ENCODE measurements at places on chromosomes 5 and 9.

- DNase-seq = no peak
Observed at GRCh38 chr9:136182850-136183422, 22.0 kb downstream of the LHX3 start.

DNA sequence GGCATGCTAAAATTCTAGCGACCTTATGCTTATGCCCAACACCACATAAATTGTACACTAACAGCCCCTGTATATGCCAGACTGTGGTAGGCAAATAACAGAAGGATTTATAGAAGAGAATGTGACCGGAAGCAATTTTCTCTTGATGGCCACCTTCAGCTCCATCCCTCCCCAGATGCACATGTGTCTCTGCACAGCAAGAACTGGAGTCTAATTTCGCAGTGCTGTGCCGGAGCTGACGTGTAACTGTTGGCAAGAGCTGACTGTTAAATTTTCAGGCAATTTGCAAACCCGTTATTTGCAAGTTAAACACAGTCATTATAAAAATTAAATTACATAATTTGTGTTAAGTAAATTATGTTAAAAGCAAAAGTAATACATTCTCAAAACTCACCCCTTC, 48.4 kb downstream of the PCA3 start:
- no peak for DNase-seq

- no peak for DNase-seq
Observed at GRCh38 chr5:14245132-14245925, 102.2 kb downstream of the TRIO start.

GRCh38 chr9:111360881-111361280, 30.9 kb upstream of the OR2K2 start:
- DNase-seq = no peak

DNA sequence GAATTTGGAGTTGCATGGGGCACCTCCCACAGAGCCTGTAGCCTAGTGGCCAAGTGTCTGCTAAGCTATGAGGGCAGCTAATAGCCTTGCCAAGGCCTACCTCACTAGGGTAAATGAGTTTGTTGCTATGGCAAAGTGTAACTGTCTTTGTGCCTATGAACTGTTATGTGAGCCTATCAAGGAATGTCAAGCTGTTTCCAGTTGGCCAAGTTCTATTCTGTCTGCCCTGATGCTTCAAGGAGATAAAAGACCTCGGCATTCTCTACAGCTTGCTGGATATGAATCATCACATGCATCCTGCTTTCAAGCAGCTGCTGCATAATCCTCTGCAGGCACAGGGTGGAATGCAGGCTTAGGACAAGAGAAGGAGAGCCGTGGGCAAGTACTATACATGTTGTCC, 69.8 kb upstream of the CCDC112 start:
- DNase-seq = no peak

GRCh38 chr5:173778784-173779304, 109.3 kb upstream of the CPEB4 start:
- no peak for DNase-seq

DNA sequence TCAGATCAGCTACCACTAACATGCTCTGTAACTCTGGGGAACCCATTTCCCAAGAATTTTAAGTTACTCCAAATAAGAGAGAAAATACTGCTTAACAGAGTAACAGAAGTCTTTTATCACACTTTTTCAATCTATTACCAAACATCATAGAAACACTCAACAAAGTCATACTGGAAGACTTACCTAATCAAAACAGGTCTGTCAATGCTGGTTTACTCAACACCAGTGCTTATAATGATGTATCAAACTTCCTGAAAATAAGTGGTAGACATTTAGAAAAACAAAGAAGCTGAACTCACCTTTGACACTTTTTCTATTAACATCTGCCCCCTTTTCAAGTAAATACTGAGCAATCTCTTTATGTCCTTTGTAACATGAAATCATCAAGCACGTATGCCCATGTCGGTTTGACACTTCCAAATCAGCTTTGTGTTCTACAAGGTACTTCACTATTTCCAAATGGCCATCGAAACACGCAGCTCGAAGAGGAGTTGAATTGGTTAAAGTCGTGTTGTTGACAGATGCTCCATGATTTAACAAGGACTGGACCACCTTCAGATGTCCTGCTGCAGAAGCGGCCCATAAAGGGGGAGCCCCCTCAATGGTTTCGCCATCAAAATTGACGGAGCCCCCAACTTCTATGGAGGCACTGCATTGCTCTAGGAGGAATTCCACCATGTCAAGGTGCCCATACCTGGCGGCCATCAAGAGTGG, 1.8 kb downstream of the FEM1C start:
- no peak for DNase-seq

- no peak for DNase-seq
Observed at GRCh38 chr5:72295539-72295938, 24.5 kb downstream of the MRPS27 start.

- DNase-seq = no peak
Observed at GRCh38 chr9:6870650-6871477, 113.1 kb downstream of the KDM4C start.

- DNase-seq = no peak
Observed at GRCh38 chr9:81492710-81493447, 196.5 kb downstream of the TLE1 start.

GRCh38 chr5:83321483-83322055, 150.0 kb upstream of the VCAN start:
- no peak for DNase-seq

DNA sequence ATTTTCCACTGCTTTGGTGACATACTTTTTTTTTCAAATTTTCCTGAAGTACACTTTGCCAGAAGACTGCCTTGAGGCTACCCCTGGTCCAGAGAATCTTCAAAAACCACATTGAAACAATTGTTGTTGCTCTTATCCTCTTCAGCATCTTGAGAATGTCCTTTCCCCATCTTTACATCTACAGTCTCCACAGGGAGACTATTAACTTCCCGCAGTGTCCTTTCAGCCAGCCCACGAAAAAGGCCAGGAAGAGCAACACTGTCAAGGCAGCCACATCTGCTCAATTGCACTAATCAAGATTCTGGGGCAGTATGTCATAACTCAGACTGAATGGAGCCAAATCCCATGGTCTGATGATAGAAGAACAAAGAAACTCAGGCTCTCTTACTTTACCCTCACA, 148.3 kb downstream of the ENC1 start:
- DNase-seq = no peak

- DNase-seq = no peak
Observed at GRCh38 chr5:166503506-166503905, 1787.9 kb upstream of the WWC1 start.

GRCh38 chr9:27124151-27124550, 15.1 kb downstream of the TEK start:
- no peak for DNase-seq

DNA sequence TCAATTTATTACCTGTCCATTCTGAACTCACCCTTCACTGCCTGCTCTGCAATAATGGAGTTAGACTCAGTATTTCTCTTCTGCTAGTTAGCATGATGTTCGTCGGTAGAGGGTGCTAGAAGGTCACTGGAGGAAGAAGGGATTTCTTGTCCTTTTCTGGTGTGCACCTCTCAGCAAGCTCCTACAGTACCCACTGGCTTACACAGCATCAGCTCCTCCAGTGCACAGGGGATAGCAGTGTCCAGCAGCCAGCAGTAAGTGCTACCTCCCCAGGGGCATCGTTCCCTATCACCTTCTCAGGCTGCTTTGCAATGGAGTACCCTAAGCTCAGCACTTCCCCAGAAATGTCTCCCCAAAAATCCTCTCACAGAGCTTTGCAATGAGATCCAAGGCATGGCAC, 45.9 kb upstream of the APC start:
- no peak for DNase-seq

DNA sequence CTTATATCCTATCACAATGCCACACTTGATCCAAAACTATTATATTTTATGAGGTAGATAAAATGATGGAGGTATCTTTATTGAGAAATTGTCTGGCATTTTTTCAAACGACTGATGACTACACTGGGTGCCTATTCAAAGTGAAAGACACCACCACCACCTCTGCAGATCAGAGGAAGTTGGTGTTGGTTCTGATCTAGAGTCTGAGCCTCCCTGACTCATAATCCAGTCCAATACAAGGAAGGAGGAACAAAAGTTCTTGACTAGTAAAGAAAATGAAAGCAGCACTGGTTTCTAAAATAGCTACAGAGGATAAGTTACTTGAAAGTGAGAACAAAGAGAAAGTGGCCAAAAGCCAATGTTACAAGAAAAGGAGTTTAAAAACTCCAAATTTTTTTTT, 139.9 kb downstream of the RFX3 start:
- DNase-seq = peak; percentile 24

- no peak for DNase-seq
Observed at GRCh38 chr5:39360471-39361111, 3.7 kb downstream of the C9 start.

DNA sequence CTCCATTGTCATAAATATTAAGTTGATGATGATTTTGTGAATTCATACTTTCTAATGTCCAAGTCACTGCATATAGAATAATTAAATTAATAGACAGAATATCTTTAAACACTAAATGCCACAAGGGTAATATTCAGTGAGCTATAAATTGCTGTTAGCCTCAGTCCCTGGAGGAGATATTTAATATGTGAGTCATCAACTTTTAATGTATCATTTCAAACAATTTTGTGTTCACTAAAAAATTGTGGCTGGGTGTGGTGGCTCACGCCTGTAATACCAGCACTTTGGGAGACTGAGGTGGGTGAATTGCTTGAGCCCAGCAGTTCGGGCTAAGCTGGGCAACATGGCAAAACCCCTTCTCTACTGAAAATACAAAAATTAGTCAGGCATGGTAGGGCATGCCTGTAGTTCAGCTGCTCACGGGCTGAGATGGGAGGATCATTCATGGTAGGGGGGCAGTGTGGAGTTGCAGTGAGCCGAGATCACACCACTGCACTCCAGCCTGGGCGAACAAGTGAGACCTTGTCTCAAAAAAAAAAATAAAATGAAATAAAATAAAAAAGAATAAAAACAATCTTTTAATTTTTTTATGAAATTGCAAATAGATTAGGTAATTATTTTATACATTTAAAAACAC, 717.3 kb upstream of the CHD1 start:
- DNase-seq = no peak

GRCh38 chr5:9196403-9197227, 349.3 kb downstream of the SEMA5A start:
- no peak for DNase-seq

GRCh38 chr5:80059354-80059980, 24.3 kb downstream of the THBS4 start:
- DNase-seq = no peak

DNA sequence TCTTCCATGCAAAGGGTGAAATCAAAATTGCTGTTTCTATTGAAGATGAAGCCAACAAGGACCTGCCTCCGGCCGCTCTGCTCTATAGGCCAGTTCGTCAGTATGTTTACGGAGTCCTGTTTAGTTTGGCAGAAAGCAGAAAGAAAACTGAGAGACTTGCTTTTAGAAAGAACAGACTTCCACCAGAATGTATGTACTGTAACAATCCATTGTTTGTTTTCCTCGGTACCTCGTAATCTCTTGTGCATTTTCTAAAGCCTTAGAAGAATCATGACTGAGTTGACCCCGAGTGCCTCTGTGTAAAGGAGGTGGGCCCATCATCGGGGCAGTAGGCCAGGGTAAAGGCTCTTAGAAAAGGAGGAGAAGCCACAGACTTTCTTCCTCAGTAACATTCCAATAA, 44.2 kb upstream of the PHF2 start:
- no peak for DNase-seq

DNA sequence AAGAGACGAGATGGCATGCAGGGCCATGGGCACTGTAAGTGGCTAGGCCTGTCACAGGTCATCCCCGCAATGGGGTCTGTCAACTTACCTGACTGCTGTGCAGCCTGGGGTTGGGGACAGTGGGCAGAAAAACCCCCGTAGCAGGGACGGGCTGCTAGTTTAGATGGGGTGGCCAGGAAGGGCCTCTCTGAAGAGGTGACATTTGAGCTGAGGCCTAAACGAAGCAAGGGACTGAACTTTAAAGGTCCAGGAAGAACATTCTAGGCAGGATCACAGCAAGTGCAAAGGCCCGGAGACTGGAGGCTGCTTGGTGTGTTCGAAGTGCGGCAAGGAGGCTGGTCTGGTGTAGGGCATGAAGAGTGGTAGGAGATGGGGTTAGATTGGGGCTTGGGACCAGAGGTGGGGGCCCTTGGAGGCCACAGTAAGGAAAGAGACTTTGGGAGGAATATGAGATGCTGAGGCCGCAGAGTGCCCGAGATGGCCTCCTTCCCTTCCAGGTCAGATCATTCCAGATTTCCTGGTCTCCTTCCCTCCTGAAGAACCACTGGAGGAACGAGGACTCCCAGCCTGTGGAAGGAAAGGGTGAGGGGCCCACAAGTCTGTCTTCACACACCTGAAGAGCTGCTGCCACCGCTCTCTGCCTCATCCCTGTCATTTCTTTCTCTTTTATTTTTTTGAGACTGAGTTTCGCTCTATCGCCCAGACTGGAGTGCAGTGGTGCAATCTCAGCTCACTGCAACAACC, 37.9 kb upstream of the SH3PXD2B start:
- no peak for DNase-seq

GRCh38 chr5:128304088-128304487, 220.5 kb downstream of the SLC12A2 start:
- no peak for DNase-seq

DNA sequence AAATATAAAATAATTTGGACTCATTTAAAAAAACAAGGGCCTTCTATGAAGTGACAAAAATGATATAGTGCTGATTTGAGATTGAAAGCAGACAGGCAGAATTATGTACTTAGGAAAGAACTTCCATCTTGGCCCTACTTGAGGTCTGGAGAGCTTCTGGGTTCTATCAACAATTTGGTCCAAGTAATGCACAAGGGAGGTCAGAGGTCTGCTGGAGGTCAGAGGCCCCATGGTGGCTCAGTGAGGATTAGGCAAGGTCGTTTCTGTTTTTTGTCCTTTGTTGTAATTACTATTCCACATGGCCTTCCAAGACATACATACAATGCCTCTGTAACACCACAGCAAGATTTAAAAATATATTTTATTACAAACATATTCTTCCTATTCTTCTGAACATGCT, 37.2 kb downstream of the NUDT12 start:
- DNase-seq = no peak

- DNase-seq = no peak
Observed at GRCh38 chr5:131302506-131302905, 38.7 kb downstream of the CDC42SE2 start.

DNA sequence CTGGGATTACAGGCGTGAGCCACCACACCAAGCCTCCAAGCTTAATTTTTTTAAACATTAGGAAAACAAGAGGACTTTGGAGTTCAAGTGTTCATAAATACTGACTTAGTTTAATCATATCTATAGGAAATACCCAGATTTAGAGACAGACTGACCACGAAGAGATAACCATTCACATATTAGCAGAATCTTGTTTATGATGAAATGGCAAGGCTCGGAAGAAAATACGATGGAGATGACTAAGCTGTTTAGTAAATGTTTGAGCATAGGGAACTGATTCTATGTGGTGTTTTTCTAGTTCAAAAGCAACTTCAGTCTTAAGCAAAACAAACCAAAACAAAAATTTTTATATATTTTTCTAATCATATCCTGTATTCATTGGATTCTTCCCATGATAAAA, 13.5 kb upstream of the TUSC1 start:
- no peak for DNase-seq

DNA sequence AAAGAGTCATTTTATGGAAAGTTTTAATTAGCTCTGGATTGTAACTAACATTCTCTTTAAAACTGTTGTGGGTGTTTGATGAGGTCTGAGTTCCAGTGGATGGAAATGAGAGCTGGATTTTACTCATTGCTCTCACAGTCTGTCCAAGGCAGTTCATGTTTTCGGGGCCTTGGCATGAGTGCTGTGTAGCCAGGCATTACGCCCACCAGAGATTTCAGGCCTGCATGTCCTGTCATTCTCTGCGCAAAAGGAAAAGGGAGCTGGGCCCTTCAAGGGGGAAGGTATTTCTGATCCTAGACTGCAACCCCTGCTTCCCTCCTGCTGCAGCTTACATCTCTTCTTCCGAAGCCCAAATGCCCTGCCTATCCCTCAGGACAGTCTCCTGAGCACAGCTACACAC, 499.6 kb upstream of the TRPC7 start:
- no peak for DNase-seq

Measured in stimulated activated CD4-positive, alpha-beta T cell treated with anti-CD3 and anti-CD28 coated beads, Interleukin-2, amount 100 ng/mL, for 48 hours (primary cell).